ENCODE measurements at places on chromosomes 13 and 19.

GRCh38 chr19:41223431-41224234 lies 4.6 kb downstream of the AXL start:
- no peak for DNase-seq

DNA sequence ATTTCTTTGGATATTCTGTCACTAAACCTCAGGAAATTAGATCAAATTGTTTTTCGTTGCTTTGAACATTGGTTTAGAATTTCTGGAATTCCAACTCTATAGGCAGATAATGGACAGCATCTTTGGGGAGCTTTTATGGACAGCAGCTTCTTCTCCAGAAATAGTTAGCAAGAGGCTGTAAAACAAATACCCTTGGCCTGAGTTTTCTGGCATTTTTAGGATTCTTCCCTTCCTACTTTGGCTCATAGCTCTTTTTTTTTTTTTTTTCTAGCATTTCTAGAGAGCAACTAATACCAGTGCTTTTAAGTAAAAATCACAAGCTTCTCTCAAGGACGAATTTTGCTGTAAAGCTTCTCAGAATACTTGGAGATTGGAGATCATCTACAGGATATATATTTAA lies 169.8 kb upstream of the SPRY2 start:
- no peak for DNase-seq

- DNase-seq = no peak
Measured at GRCh38 chr19:32751066-32751465, 31.5 kb downstream of the TDRD12 start.

DNA sequence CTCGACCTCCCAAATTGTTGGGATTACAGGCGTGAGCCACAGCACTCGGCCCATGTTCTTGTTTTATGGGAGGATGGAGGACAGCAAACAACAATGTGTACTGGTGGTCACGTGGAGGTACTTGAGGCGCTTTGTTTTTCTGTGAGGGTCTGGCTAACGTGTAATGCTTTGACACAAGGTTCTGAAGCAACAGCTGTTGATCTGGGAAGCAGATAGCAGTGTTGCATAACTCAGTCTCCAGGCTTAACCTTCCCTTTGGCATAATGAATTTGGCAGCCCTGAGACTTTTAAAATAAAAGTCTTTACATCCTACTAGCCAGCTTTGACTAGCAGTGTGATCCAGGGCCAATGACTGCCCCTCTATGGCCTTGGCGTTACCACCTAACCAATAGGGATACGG lies 6.9 kb upstream of the ZNF580 start:
- no peak for DNase-seq

- no peak for DNase-seq
Measured at GRCh38 chr19:7772752-7773291, 9.8 kb downstream of the CLEC4M start.

DNA sequence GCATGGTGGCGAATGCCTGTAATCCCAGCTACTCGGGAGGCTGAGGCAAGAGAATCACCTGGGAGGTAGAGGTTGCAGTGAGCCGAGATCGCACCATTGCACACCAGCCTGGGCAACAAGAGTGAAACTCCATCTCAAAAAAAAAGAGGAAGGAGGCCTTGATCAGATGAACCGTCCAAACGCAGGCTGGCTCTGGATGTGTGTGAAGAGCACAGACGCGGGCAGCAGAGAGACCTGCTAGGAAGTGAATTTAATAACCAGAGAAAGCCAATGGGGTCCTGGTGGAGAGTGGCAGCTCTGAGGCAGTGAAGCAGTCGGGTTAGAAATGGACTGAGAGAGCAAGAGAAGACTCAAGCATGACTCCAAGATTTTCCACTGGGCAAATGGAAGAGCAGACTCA lies 136.5 kb downstream of the RNF17 start:
- no peak for DNase-seq

GRCh38 chr13:22086597-22087330 lies 415.9 kb downstream of the FGF9 start:
- DNase-seq = no peak

GRCh38 chr13:50357586-50358118 lies 342.4 kb downstream of the KCNRG start:
- DNase-seq = peak; percentile 32

- no peak for DNase-seq
Measured at GRCh38 chr13:82702513-82702912, 1179.8 kb downstream of the SLITRK1 start.

- no peak for DNase-seq
Measured at GRCh38 chr13:114194853-114195252, 15.8 kb downstream of the CFAP97D2 start.

GRCh38 chr19:42316223-42317211 lies 3.4 kb downstream of the TMEM145 start:
- no peak for DNase-seq

DNA sequence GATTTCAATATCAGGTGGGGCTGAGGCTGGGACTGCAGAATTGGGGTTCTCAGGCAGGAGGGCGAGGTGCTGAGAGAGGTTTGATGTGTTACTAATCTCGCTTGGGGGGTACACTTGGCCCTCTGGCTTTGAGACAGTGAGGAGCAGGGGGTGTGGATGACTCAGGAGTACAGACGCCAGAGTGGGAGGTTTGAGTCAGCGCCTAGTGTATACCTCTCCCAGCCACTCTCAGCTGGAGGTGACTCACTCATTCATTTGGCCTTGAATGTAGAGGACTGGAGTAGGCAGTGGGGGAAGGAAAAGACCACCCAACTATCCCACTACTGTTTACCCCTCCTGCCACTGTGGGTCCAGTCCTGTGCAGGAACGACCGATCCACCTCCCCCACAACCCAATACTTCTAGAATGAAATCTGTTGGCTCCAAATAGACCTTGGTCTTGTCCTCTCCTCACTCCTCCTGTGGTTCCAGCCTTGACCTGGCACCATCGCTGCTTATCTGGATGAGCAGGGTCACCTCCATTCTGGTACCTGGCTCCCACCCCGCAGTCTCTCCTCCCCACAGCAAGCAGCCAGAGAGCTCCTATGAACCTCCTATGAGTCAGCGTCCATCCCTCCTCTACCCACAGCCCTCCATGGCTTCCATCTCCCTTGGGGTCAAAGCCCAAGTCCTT lies 20.1 kb upstream of the ZNRF4 start:
- no peak for DNase-seq

- no peak for DNase-seq
Measured at GRCh38 chr13:103104340-103104739, 38.1 kb upstream of the SLC10A2 start.

DNA sequence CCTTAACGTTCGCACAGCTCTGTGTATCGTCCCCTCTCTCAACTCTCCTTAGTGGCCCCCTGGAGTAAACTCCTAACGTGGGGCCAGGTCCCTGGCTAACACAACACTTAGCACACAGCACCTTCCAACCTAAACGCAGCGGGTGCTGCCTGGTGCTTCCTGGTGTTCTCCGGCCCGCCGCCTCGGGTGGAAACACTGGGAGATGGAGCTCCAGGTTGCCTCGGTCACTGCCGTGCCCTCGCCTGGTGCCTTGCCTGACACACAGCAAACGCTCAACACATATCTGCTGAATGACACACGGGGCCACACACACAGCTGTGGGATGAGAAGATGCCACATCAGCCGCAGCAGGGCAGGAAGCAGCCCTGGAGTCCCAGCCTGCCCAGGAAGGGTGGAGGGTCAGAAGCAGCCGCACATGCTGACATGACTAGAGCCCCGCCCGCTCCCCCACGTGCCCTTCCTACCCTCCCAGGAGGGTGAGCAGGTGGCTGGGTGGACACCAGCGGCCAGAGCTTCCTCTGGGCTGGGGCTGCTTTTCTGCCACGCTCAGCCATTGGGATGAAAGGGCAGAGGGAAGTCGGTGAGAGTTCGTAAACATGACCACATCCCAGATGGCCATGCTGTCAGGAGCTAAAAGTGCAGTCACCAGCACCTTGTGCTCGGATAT lies 6.6 kb downstream of the PEPD start:
- DNase-seq = no peak

DNA sequence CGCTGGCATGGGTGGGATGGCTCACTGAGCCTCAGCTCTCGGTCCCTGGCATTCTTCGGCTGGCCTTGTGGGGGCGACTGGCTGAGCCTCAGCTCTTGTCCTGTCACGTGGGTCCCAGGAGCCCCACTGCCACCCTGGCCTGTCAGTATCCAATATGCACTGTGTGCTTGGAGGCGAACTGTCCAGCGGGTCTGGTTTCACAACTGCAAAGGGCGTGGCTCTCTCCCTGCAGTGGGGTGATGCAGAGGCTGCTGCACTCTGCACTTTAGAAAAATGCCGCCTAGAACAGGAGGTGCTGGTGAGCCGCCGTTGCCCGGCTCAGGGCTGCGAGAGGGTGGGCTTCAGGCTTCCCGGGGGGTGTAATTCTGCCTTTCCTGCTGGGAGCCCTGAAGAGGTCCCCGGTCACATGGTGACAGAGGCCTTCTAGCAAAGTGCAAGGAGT lies 17.0 kb upstream of the TMEM255B start:
- DNase-seq = no peak

GRCh38 chr13:87656306-87656705 lies 14.9 kb upstream of the SLITRK5 start:
- DNase-seq = no peak
